Omental fat pad (tissue), 4 donors: ENCODE measurements at places on chromosomes 11 and 22.
A peak's percentile ranks its signal among the peaks of the same experiment; 100 is the strongest.

- DNase-seq: no peak
These were observed 154.8 kb upstream of the RASSF10 start for GRCh38 chr11:12854297-12854661.

DNA sequence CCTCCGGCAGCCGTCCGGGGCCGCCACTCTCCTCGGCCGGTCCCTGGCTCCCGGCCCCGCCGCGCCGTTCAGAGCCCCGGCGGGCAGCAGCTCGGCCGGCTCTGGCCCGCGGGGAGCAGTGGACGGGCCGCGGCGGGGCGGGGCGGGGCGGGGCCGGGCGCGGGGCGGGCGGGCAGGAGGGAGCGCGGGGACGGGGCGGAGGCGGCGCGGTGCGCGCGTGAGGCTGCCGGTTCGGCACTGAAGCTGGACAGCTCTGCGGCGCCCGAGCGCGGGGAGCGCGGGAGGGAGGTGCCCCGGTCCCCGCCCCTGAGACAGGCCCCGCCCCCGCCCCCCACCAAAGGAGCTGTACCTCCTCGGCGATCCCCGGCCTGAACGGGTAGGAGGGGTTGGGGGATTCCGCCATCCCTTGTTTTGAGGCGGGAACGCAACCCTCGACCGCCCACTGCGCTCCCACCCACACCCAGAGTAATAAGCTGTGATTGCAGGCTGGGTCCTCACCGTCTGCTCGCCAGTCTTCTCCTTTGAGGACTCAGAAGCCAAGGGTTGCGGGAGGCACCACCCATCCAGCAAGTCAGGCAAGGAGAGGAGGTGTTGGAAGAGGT, at the start of gene DRD2:
Gene DRD2, minus strand, starts transcription at position 239 of the 602 bp plus-strand sequence. CDS start 50,747 bp downstream, outside the sequence.
- DNase-seq: no peak

DNA sequence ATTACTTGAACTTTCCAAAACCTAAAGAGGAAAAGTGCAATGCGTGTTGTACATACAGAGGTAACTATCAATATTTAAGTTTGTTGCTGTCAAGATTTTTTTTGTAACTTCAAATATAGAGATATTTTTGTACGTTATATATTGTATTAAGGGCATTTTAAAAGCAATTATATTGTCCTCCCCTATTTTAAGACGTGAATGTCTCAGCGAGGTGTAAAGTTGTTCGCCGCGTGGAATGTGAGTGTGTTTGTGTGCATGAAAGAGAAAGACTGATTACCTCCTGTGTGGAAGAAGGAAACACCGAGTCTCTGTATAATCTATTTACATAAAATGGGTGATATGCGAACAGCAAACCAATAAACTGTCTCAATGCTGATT, 2.1 kb downstream of the ADM start:
- DNase-seq: no peak

DNA sequence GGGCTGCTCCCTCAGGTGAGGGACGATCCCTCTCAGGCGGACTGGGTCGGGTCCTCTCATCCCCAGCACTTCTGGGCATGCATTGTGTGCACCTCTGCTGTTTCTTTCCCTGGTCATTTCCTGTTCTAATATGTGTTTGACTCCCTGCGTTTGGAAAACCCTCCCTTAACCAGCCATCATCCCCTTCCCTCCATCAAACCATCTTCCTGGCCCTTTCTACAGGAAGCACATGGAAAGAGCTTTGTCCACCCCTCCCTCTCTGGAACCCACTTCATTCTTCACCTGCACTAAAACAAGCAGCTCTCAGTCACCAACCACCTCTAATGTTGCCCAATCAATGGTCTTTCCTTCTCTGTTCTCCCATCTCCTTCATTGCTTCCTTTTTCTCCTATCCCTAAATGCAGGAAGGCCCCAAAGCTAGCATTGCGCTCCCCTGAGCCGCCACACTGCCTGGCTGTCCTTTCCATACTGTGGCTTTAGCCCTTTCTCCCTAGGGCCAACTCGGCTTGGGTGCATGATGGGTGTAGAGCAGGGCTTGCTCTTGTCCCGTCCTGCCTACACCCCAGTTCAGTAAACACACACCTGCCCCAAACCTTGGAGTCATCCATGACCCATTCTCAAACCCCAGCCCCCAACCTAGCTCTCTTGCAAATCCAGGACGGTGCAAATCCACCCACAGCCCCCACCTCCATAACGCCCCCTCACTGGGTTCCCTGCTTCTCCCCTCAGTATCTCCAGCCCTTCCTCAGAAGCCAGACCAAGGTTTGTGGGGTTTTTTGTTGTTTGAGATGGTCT, 5.4 kb upstream of the GAS2L1 start:
- DNase-seq: no peak

DNA sequence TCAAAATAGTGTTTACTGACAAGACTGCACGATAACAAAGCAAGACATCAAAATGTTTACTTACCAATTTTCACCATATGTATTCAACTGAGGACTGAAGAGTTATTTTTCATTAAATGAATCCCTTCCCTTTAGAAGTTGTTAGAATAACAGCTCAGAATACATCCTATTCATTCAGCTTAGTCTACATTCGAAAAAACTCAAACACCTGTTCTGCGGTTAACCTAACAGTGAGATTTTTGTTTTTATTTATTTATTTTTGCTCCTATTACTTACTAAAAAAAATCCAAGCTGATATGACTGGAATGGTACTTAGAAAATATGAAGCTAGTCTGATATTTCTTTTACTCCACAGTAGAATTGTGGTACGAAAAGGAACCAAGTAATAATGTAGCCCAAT, 10.0 kb downstream of the KCNA4 start:
- no peak for DNase-seq

DNA sequence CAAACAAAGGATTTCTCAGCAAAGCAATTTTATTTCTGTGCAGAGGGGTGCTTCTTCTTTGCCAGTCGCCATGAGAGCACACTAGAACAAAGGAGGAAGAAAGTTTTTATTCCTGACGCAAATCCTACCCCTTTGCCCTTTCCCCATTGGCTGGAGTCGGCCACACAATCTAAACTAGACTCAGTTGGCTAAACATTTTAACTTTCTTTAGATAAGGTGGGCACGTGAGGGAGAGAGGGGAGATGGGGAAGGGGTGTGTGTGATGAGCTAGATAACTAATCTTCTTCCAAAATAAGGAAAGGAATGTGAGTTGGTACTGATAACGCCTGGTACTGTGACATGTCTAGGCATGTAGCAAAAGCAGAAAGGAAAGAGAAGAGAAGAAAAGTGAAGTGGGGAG, 626 bp downstream of the TRIM22 start:
- DNase-seq: no peak

- DNase-seq: no peak
These were observed 1.4 kb downstream of the PCSK7 start for GRCh38 chr11:117230286-117230961.

GRCh38 chr11:112658431-112658878, 302.8 kb upstream of the NCAM1 start:
- no peak for DNase-seq

DNA sequence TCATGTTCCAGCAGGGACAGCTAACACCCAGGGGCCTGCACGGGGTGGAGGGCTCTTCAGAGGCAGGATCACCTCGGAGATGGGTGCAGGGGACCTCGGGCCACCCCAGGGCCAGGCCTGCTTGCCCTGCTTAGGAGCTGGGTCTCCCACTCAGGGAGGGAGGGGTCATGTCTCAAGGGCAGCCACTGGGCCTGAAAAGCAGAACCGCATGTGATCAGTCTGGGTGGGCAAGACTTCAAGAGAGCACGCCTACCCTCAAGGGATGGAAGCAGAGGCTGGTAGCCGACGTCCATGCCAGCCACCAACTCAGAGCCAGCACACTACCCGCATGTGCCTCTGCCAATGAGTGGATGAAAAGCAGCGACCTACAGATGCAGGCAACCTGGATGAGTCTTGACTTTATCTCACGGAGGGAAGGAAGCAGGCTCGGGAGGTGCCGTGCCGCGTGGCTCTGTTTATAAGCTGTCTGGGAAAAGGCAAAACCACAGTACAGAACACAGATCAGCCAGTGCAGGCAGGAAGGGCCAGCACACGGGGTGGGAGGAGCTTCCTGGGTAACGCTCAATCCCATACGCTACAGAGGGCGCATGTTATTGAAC, 16.0 kb downstream of the TBX1 start:
- DNase-seq: no peak

DNA sequence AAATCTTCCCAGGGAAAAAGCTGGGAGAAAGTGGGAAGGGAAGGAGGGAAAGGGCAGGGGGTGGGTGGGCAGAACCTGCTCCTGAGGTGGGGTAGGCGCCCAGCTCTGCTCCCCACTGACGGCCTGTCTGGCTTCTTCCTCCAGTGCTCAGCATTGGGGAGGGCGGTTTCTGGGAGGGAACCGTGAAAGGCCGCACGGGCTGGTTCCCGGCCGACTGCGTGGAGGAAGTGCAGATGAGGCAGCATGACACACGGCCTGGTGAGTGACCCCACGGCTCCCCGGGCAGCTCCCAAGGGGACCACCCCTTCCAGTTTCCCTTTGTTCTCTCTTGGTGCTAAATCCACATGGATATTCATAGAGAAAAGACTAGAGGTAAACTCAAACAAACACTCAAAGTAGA, 25.9 kb downstream of the SHANK3 start:
- DNase-seq: no peak

DNA sequence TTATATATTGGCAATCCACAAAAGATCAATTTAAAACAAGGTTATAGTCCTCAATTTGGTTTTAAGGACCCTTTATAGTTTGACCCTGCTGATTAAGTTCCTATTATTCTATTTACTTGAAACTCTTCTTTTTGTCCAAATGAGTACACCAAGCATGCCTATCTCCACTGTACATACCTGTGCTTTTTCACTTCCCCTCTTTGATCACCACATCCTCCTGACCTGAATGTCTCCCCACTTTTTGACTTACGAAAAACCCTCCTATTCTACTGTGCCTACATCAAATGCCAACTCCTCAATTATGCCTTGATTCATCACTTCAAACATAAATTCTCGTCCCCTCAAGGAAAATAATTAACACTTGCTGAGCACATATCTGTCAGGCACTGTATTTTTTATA, 113.5 kb downstream of the SOX6 start:
- DNase-seq: no peak

GRCh38 chr11:41245184-41245583, 214.3 kb downstream of the LRRC4C start:
- DNase-seq: no peak

DNA sequence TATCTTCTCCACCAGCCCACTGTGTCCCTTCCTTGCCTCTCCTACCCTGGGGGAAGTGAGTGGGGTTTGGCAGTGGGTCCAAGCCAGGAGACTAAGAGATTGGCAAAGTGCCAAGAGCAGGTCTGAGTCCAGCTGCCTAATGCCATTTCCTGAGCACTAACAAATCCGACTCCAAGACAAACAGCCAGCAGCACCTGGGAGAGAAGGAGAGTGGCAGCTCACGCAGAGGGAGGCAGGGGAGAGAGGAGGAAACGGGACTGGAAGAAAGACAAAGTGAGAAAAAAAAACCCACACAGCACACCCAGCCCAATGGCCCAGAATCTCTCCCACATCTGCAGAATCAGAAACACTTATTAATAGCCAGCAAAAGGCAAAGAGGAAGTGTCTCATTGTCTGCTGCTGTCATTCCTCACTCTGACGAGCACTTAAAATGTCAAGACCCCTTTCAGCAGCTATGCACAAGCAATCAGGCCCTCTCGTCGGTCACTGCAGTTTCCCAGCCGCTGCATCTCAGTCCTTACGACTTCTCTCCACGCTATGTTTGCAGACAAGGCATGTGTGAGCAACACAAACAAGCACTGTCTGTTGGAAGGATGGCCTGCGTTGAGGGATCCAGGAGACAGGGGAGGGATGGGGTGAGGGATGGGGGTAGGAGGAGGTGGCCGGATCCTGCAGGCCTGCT, 558.4 kb upstream of the CADM1 start:
- no peak for DNase-seq

DNA sequence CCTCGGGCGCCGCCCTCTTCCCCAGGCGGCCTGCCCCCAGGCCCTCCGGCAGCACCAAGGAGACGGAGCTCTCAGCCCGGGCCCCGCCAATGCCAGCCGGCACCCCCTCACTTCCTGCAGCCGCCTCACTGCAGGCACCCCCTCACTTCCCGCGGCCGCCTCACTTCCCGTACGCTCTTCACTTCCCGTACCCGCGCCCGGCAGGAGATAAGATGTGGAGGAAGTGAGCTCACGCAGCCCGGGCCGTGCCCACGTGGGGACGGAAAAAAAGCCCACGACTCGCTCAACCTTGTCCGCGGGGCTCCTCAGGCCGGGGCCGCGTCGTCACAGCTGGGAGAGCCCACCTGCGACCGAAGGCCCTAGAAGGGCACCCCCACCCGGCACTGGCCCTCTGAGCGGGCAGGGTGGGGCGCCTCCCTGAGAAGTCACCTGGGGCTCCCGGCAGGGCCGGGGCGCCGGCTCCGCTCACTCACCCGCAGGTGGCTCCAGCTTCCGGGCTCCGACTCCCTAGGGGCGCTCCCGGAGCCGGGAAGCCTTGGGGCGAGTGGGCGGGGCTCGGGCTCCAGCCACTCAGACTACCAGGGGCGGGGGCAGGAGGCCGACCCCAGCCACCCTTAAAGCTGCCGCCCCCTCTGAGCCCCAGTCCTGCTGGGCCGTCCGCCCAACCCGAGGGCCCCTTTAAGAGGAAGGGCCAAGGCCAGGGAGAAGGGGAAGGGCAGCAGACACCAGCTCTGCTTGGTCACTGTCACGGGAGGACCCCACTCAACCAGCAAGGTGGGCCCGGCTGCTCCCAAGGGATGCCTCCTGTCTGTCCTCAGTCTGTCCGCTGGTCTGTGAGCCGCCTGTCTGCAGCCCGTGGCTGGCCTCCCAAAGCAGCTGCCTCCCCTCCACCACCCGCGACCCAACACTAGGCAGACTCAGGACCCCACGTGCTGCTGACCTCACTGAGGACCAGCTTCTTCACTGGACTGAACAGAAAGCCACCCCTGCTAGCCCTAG, 31.4 kb downstream of the PISD start:
- DNase-seq: peak; percentile 68

DNA sequence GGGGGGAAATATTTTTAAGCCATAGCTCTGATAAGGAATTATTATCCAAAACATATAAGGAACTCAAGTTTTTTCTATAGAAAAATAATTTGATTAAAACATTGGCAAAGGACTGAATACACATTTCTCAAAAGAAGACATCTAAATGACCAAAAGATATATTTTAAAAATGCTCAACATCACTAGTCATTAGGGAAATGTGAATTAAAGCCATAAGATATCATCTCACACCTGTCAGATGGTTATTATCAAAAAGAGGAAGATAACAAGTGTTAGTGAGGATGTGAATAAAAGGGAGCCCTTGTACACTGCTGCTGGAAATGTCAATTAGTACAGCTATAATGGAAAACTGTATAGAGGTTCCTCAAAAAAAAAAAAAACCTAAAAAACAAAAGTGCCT, 425.0 kb downstream of the DYNC2H1 start:
- no peak for DNase-seq

DNA sequence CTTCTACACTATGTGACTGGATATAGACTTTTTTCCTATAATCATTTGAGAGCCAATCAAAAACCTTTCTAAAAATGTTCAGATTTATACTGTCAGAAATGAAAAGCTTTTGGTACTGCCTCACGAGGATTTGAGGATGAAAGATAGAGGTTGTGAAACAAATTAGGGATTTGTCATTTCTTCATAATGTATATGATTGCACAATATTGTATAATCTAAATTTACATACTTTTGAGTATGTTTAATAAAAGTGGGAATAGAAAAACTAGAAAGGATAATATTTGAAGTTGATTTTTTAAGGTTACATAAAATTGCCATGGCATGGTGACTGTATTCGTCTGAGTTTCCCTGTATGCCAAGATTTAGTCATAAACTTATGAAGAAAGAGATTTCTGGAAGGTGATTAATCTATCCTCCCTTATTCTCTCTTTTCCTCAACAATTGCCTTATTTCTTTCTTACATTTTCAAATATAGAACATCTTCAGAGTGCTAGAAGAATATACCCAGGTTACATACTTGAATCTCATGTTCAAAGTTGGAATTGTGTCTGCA, 56.2 kb downstream of the CASP12 start:
- no peak for DNase-seq

- DNase-seq: no peak
These were observed 474.2 kb upstream of the KIRREL3 start for GRCh38 chr11:127474766-127475165.
